ENCODE measurements at places on chromosomes 16 and 17.

DNA sequence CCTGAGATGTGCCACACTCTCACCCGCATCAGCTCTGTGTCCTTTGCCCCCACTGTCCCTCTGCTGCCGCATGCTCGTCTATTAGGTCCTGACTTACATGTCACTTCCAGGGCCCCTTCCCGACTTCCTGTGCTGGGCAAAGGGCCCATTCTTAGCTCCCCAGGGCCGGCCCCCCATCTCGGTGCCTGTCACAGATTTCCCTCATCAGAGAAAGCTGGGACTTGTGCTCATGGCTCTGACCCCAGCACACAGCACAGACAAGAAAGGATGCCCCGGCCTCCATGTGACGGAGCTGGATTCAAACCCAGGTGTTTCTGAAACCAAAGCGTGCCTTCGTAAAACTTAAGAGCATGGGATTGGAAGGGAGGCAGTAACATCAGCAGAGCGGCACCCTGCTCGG, 5.9 kb upstream of the MAPK7 start:
- DNase-seq = no peak

DNA sequence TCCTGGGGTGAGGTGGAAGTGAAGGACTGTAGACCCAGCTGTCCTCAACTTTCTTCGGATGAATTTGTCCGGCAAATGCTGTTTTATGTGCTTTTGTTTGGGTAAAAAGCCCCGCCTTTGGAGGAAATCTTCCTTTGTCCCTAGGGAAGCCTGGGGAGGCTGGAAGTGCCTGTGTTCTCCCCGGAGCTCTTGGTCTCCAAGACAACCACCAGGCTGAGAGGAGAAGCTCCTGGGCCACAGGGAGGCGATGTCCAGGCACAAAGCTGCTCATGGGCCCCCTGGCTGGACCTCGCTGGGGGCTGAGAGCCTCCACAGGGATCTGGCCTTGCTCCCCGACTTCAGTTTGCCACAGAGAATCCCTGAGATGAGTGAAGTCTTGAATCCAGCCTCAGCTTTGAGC, 293.1 kb upstream of the N4BP1 start:
- DNase-seq = peak; percentile 8

- DNase-seq = no peak
Measured at GRCh38 chr17:48505788-48506187, 25.0 kb downstream of the HOXB1 start.

DNA sequence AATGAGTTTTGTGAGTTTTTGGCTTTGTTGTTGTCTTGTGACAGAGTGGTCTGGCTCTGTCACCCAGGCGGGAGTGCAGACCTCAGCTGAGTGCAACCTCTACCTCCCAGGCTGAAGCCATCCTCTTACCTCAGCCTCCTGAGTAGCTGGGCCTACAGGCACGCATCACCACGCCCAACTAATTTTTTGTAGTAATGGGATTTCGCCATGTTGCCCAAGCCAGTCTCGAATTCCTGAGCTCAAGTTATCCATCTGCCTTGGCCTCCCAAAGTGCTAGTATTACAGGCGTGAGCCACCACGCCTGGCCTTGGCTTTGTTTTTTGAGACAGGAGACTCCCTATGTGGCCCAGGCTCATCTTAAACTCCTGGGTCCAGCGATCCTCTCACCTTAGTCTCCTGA, 15.1 kb downstream of the CRK start:
- DNase-seq = no peak

Measured in SK-N-SH (cell line).